Stimulated activated CD4-positive, alpha-beta T cell treated with anti-CD3 and anti-CD28 coated beads, TNF-alpha, amount 100 ng/mL, for 1 hour (primary cell): ENCODE measurements at places on chromosomes 2 and 18.

- no peak for DNase-seq
Observed at GRCh38 chr18:75204732-75205513, 4.0 kb downstream of the PTGR3 start.

- no peak for DNase-seq
Observed at GRCh38 chr2:12430407-12431133, 286.2 kb upstream of the TRIB2 start.

DNA sequence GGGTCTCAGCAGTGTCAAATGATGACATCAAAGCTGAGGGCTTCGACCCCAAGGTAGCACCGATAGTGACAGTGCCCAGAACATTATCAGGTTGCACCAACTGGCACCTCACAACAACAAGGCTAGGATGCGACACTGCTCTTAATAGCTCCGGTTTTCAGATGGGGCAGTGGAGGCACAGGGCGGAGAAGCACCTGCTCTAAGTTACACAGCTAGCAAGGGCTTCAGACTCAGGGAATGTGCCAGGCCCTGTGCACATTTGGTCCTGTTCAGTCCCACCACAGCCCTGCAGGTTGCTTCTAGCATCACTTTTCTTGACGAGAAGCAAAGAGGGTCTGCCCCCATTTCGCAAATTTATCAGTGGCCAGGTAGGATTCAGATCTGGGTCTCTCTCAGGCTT, 74.1 kb downstream of the DGKD start:
- no peak for DNase-seq

GRCh38 chr2:237391140-237391539, 22.8 kb downstream of the COL6A3 start:
- no peak for DNase-seq

GRCh38 chr2:200757399-200757798, 54.3 kb upstream of the BZW1 start:
- no peak for DNase-seq

- no peak for DNase-seq
Observed at GRCh38 chr2:175926272-175926671, 75.8 kb downstream of the LNPK start.

GRCh38 chr2:109135359-109136197, 6.6 kb downstream of the SH3RF3 start:
- DNase-seq: no peak

DNA sequence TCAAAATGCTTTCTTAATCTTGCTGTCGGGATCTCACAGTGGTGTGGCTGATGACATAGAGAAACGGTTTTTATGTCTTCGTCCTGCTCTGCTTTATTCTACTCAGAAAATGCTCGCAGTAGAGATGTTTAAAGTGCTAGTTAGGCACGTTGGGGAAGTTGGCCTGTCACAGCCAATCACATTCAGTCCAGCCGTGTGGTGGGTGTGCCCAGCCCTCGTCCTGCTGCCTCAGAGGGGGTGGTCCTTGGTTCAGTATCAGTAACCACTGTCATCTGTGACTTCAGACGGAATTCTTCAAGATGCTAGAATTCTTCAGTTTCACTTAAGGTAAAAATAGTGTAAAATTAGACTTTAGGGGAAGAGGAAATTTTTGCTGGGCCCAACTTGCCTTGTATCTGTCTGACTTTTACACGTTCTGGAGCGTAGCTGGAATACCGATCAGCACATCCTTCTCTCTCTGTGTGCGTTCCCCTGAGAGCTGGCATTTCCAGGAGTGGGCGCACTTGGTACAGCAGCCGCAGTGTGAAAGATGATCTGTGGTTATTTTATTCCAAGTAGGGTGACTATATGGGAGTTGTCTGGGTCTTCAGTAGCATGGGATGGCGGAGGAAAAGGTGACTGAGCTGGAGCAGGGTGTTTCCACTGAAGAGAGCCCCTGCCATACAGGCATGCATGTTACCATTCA, 18.5 kb downstream of the TRAF3IP1 start:
- no peak for DNase-seq

- DNase-seq: no peak
Observed at GRCh38 chr2:239583879-239584859, 183.3 kb upstream of the HDAC4 start.

DNA sequence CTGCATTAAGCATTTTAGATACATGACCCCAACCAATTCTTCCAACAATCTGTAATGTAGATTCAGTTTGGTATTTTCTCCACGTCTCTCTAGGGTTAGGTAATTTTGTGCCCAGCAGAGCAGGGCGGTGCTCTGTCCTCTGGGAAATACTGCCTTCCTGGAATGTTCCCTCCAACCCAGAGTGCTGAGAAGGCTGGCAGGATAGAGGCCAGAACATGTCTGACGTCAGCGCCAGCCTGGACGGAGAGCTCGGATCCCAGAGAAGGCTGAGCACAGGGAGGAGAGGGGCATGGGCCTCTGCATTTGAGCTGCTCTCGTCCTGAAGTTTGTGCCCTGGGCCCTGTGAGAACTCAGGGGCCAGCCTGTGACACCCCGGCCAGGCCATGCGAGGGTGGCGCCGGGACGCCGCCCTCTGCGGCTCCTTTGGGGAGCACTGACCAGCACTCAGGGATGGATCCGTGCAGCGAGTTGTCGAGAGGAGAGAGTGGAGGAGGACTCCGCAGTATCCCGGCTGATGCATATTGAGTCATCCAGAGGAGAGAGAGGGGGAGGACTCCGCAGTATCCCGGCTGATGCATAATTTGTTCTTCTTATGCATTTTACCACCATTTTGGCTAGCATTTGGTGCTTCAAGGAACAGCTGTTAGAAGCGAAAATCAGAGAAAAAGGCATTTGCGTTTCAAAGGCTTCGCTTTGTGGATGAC, 80.0 kb upstream of the PXDN start:
- DNase-seq: no peak

DNA sequence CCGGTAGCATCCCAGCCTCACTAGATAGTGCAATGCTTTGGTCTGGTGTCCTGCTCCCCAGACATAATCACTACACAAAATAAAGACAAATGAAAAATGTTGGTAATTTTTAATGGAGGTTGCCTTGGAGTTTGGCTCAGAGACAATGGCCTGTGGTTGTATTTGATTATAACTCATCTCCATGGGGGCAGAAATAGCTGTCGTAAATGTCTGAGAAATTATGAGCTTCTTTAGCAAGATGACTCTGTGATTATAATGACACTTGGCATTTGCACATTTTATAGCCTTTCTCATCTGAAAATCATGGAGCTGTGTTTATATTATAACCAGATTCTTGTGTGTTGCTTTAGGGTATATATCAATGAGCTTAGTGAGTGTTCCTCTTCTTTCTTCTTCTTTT, 1779.7 kb upstream of the CELF4 start:
- no peak for DNase-seq

DNA sequence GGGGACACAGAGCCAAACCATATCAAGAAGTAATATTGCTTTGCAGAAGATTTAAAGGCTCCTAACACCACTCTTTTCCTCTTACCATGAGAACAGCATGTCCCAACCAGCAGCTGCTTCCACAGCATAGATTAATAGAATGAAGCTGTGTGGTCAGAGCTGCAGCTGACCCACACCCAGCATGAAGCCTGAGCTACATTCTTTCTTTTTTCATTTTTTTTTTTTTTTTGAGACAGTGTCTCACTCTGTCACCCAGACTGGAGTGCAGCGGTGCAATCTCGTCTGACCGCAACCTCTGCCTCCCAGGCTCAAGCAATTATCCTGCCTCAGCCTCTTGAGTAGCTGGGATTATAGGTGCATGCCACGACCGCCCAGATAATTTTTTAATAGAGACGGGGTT, 289.8 kb downstream of the RAD51AP2 start:
- no peak for DNase-seq

DNA sequence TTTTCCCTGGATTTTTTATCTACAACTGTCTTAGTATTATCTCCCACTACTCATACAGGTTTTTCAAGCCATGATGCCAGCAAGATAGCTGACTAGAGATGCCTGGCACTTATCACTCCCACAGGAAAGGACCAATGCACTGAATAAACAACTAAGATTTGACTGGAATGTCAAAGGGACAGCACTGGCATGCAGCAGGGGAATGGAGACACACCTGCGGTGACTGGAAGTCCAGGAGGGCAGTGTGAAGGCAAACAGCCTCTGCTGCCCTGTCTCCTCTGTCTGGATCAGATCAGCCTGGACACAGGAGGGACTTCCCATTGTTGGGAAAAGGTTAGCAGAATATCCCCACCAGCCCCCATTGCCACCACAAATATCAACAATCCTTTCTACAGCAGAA, 85.1 kb downstream of the TMEM237 start:
- DNase-seq: no peak

GRCh38 chr2:10841547-10842219, 29.1 kb upstream of the PDIA6 start:
- no peak for DNase-seq
